ENCODE measurements at places on chromosomes 1 and 21.

DNA sequence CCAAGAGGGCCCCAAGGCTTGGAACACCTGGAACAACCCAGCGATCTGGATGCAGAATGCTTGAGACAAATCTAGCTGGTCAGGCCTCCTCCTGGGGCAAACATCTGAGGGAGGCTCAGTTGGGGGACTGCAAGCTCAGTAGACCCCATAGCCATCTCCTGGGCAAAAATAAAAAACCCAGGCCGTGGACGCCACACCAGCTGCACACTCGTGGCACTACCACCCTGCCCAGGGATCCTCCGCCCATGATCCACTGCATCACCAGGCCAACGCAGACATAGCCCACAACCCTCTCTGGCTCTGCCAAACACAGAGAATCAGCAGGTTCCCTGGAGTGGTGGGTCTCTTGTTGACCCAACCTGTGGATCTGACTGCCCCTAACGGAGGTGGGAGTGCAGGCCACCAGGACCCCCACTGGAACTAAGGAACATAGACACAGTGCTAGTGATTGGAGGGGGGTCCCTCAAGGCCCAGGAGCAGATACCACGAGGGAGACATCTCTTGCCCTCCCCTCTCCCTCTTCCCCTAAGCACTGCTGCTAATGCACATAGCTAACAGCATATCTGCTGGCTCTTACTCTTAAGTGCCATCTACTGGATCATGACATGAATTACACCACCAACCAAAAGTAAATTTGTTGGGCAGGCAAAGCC lies 147.2 kb downstream of the CHD1L start:
- DNase-seq: no peak

- no peak for DNase-seq
Measured at GRCh38 chr1:200260597-200261335, 149.1 kb downstream of the ZNF281 start.

DNA sequence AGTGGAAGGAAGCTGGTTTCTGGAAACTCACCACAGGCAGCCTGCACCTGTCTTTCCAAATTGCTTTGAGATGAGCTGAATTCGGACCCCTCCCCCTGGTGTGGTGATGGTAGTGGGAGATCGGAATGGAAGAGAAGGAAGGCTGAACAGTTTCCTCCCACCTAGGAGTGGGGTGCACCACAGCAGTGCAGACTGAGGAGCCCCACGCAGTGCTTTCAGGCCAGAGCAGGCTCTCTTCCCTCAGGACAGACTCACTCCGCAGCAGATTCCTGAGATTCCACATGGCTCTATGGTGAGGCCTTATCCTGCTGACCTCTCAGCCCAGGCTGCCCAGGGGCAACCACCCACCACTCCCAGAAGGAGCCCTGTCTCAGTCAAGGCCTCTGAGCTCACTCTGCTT lies 80.9 kb downstream of the ATP1A1 start:
- no peak for DNase-seq

GRCh38 chr1:53131590-53131938 lies 10.9 kb downstream of the SLC1A7 start:
- no peak for DNase-seq

DNA sequence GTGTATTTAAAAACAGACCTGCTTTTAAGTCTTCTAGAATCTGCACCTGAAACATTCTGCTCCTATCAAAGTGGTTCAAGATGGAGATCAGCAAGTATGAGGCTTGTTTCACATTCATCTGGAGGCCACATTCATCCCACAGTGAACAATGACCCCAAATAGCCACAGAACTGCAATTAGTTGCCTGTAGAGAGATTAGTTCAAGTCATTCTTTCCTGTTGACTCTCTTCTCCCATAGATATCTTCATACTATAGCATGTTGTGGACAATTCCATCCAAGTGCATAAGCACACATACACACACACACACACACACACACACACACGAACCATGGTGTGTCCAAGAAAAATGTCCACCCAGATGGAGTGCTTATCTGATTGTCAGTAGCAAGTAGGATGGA lies 101.7 kb upstream of the FGGY start:
- no peak for DNase-seq

DNA sequence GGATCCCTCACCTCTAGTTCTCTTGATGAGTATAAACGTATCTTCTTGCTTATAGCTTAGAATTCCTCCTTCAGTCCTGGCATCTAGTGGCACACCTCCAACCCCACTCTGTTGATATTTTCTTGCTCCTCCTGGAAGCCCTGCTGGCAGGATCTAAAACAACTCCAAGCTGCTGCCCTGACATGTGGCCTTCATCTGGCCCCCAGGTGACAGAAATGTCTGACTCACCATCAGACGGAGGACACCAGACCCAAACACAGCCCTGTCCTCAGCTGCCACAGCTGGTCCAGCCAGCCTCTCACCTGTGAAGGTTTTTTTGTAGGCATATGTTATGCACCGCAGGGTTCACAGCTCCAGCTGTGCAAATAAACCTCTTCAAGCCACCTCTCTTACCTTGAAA lies 53.4 kb downstream of the KRTAP19-8 start:
- no peak for DNase-seq

DNA sequence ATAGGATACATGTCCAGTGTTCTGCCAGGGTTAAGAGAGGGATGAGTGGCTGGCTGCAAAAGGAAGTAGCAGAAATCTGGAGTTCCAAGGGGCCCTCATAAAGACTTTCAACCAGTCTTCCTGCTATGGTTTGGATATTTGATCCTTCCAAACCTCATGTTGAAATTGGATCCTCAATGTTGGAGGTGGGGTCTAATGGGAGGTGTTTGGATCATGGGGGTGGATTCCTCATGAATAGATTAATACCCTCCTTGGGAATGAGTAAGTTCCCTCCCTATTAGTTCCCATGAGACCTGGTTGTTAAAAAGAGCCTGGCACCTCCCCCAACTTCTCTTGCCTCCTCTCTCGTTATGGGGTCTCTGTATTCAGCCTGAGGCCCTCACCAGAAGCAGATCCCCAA lies 10.1 kb upstream of the GNG12 start:
- DNase-seq: no peak

GRCh38 chr1:228305721-228306152 lies 97.9 kb downstream of the OBSCN start:
- no peak for DNase-seq

DNA sequence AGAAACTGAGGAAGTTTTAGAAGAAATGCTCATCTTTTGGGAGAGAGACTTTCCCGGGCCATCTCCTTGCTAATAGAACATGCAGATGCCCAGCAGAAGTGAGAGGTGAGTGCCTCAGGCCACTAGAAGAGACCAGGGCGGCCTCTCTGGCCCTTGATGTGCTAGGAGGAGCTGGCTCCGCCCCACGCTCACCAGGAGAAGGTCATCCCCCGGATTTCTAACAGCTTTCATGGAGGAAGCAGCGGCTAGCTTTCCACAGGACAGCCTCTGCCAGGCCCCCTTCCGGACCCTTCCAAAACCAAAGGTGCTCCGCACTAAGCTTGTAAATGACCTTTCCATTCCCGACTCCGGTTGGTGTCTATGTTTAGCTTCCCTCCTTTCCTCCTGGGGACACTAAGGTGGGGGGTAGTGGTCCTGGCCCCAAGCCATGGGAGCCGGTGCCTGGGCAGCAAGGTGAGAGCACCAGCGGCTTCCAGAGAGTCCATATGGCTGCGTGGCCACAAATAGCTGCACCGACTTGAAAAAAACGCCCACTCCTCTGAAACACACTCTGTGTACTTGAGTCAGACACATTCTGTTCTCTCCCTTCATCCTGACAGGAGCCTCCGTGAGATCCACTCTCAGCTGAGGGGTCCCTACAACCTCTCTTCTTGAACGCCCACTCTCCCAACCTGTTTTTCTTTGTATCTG lies 249.9 kb downstream of the TNR start:
- no peak for DNase-seq

DNA sequence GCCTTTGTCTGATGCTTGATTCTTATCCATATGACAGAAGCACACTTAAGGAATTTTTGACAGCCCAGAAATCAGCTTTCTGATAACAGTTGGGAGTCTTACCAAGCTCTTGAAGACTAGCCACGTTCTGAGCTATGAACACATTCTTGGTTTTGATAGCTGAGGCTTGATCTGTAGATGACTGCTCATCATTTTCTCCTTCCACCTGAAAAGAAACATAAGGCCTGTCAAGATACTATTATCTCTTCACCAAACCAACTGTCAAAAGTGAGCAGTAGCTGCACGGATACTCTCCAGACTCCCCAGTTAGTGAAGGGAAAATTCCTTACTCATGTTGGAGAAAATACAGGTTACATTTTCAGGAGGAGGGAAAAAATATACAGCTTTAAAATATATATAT lies 12.2 kb downstream of the UBR4 start:
- no peak for DNase-seq
